Activated CD8-positive, alpha-beta memory T cell treated with anti-CD3 and anti-CD28 coated beads for 1 hour (primary cell): ENCODE measurements at places on chromosomes 12 and 14.

- no peak for DNase-seq
Measured at GRCh38 chr12:17372508-17372907, 717.5 kb downstream of the RERGL start.

DNA sequence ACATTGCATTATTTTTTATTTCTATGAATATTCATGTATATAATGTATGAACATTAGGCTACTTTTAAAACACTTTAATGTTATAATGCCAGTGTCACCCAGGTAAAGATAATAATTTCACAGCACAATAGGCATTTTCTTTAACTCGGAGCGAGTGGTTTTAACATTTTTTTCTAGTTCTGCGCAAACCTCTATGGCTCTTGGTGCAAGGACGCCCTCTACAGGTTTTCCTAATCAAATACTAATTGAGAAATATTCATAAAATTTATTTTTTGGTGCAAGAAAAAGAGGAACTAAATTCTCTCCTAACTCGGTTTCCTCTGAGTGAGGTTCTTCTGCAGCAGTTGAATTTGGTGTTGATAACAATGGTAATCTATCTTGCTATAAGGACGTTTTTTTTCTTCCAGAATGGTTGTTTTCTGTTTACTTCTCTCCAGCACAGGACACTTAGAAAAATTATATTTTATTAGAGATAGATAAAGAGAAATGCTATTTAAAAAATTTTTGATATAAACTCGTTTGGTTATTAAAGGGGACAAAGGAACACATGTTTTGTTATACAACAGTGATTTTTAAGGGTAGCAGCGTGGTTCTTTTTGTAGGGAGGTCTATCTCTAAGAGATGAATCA lies 2.4 kb upstream of the WIF1 start:
- DNase-seq = no peak

- DNase-seq = no peak
Measured at GRCh38 chr12:104055686-104056388, 5.8 kb upstream of the GLT8D2 start.

GRCh38 chr12:109124878-109125648 lies 8.7 kb downstream of the ACACB start:
- DNase-seq = no peak

GRCh38 chr14:68820119-68820518 lies 27.3 kb upstream of the ZFP36L1 start:
- no peak for DNase-seq
